HFFc6 (cell line): ENCODE measurements at places on chromosomes 11 and 22. TPM values are rescaled to one million over a fixed set of nuclear protein-coding genes. Genes with fewer than 3 reads are reported as not detected.

Gene KIRREL3
- 30.8 and 33.5 TPM in 2 replicates for total RNA-seq

Gene GVQW3
- total RNA-seq, result 0.45 to 0.63 TPM (median 0.56 TPM) in 3 replicates

DNA sequence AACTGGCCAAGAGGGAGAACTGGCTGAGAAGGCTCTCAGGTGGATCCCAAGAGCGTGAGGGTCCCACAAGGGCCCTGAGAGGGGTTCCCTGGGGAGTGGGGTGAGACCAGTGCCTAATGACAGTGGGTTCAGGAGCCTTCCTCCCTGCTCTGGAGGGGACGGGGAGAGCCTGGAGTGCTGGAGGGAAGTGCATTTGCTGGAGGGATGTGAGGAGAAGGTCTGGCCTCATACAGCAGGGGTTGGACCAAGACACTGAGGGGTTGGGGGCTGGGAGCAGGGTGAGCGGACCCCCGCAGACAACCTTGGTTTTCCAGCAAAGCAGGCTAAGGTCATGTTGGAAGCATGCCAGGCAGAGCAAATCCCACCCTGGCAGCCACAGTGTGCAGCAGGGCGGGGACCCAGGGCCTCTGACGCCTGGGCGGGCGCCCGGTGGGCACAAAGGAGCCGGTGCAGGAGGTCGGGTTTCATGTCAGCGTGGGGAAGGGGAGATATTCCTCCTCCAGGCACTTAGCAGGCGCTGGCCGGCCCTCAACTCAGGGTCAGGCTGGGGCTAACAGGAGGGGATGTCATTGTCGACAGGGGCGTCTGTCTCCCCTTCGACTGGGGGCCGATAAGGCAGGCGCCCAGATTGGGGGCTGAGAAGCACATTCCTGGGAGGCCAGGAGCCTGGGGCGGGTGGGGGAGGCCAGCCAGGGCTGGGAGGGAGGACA is 3.1 kb upstream of the DERL3 start:
- H3K27me3 ChIP-seq, result peaks cover 23% of the 10 kb centered on the region
- peaks cover 38% of the 10 kb centered on the region for H3K4me1 ChIP-seq
- no peak for DNase-seq
- H3K4me3 ChIP-seq, result no peak overlapping the region

Gene PAMR1
- 158 to 209 TPM (median 172 TPM) in 3 replicates for total RNA-seq

GRCh38 chr11:132962041-132962440 is 570.3 kb downstream of the OPCML start:
- H3K27ac ChIP-seq, result no peak overlapping the region; the same call in 1 of the 2 replicates
- H3K4me1 ChIP-seq, result peaks cover 15% of the 10 kb centered on the region
- DNase-seq, result peak; percentile 74
- peaks cover 14% of the 10 kb centered on the region; the same call in 1 of the 2 replicates for H3K27me3 ChIP-seq
- no peaks in the 10 kb centered on the region for H3K36me3 ChIP-seq

Gene PKP3
- 2.5 to 3.6 TPM (median 3.1 TPM) in 3 replicates for total RNA-seq

Gene MISFA
- 1.4 to 3.3 TPM (median 1.5 TPM) in 3 replicates for total RNA-seq

Gene TSGA10IP
- total RNA-seq, result 0.23 TPM in 1 of 2 replicates, not detected in the other

Gene TREH
- total RNA-seq, result not detected in 3 replicates

Gene SLC22A8
- not detected in 3 replicates for total RNA-seq

DNA sequence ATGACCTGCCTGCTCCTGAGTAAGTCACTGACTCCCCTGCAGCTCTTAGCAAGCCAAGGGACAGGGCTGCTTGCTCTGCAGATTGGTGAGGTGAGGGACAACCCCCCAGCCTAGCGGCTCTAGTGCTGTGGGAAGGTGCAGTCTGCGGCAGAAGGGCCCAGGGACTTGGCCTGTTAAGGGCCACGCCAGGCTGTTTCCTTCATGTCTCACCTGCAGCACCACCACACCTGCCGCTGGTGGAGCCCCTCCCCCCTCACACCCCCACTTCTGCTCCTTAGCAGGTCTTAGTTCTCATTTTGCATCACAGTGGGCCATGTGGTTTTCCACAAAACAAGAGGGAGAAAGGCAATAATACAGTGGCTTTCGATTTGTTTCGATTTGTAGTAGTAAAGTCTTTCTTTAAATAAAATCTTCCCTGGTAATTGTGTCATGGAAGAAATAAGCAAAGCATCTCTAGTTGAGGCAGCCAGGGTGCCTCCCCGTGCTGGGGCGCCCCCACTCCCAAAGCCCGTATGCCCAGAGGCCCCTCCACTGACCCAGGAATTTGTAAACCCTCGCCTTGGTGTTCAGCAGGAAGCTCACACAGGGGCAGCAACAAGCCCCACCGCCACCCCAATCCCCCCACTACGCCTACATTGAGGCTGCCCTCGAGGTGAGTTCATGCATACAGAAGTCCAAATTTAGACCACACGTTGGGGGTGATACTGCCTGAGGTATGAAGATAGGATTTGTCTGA is 86.5 kb upstream of the CLDN5 start:
- peaks cover 56% of the 10 kb centered on the region for H3K27me3 ChIP-seq
- no peak for DNase-seq
- no peaks in the 10 kb centered on the region for H3K4me1 ChIP-seq

Gene NTM
- 17.9 to 24.2 TPM (median 23.6 TPM) in 3 replicates for total RNA-seq

DNA sequence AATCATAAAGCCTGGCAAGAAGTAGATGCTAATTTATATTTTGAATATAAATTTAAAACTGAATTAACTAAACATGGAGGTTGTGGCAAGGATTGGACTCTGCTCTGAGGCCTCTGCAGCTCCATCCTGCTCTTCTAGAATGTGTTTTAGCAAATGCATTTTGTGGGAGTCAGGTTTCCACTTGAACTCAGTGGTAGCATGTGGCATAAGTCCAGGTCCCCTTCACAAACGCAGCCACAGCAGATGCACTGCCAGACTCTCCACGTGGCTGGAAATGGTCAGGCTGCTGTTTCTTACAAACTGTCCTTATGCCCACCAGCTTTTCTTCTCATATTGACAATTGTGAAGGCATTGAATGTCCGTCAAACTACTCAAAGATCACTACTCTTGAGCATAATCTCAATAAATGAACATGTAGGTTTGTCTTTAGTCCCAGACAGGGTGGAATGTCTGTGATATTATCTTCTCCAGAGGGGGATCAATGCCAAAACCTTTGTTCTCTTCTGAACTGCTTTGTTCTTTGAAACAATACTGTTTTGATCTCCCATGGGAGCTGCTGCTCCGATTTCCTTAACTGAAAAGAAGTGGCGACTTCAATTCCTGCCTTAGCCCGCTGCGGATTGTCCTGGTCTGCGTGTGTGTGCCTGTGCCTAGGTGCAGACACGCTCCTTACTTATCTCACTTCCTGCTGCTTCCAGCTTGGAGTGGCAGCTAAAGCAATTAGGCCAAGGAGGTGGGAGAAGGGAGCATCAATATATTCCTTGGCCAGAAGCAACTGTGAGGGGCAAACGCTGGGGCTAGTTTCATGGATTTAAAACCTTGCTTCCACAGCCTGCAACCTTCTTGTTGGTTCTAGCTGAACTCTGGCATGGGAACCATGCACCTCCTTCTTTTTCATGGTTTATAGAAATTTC is 24.2 kb downstream of the EIF4G2 start:
- H3K27ac ChIP-seq, result no peak overlapping the region
- DNase-seq, result no peak
- H3K4me1 ChIP-seq, result no peaks in the 10 kb centered on the region; the same call in 1 of the 2 replicates
- H3K27me3 ChIP-seq, result peaks cover 7% of the 10 kb centered on the region
- peaks cover 7% of the 10 kb centered on the region; the same call in 1 of the 2 replicates for H3K36me3 ChIP-seq
- H3K4me3 ChIP-seq, result no peak overlapping the region

GRCh38 chr22:25172153-25172552 is 27.5 kb upstream of the CRYBB3 start:
- H3K27ac ChIP-seq, result no peak overlapping the region
- no peak overlapping the region for H3K4me3 ChIP-seq
- H3K4me1 ChIP-seq, result no peaks in the 10 kb centered on the region; the same call in 1 of the 2 replicates

GRCh38 chr22:27650572-27650971 is 151.0 kb downstream of the MN1 start:
- no peak for DNase-seq
- no peak overlapping the region for H3K4me3 ChIP-seq
- H3K4me1 ChIP-seq, result no peaks in the 10 kb centered on the region

GRCh38 chr22:37331034-37331428 is 48.7 kb downstream of the CYTH4 start:
- H3K36me3 ChIP-seq, result peaks cover 8% of the 10 kb centered on the region
- H3K27ac ChIP-seq, result no peak overlapping the region; the same call in 1 of the 2 replicates
- H3K27me3 ChIP-seq, result peaks cover 13% of the 10 kb centered on the region
- H3K4me1 ChIP-seq, result peaks cover 69% of the 10 kb centered on the region

- H3K4me3 ChIP-seq, result no peak overlapping the region
- no peak for DNase-seq
- H3K4me1 ChIP-seq, result peaks cover 22% of the 10 kb centered on the region
- peaks cover 11% of the 10 kb centered on the region for H3K27me3 ChIP-seq
- H3K36me3 ChIP-seq, result no peaks in the 10 kb centered on the region
Measured at GRCh38 chr11:2691991-2692875, 7.6 kb downstream of the KCNQ1OT1 start.

Gene HSPA8
- total RNA-seq, result 1,524 to 2,058 TPM (median 2,022 TPM) in 3 replicates

- H3K36me3 ChIP-seq, result peaks cover 32% of the 10 kb centered on the region
- H3K27me3 ChIP-seq, result no peaks in the 10 kb centered on the region; the same call in 1 of the 2 replicates
- H3K4me3 ChIP-seq, result no peak overlapping the region
- H3K27ac ChIP-seq, result 0 out of 2 replicates have a peak overlapping the region, but pooled peaks have one; percentile 8
- no peak for DNase-seq
Measured at GRCh38 chr11:20059587-20060021, 100.7 kb downstream of the DBX1 start.

DNA sequence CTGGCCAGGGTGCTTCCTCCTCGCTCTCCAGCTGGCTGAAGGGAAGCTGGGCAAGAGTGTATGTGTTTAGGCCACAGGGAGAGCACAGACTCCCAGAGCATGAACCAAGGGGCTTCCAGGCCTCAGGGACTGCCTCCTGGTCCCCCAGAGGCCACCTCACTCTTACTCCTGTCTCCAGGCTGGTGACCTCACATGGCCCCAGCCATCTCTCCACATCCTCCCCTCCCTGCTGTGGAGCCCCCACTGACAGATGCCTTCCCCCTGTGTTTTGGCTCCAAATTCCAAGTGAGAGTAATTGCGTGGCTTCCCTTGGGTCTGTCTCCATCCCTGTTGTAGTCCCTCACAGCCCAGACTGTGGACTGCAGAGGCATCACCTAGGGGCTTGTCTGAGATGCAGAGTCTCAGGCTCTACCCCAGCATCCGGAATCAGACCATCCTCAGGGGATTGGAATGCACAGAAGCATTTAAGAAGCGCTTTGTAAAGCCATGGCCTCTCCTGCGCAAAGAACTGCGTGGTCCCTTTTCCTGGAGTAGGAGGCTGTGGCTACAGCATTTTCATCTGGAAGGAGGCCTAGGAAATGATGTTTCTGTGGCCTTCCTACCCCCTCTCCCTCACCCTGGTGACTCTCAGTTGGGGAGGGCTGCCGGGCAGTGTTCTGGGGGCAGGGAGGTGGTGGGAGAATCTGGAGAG is 91.1 kb downstream of the ATXN10 start:
- no peak for DNase-seq
- H3K27ac ChIP-seq, result peak overlapping the region; percentile 57
- H3K27me3 ChIP-seq, result peaks cover 10% of the 10 kb centered on the region
- peaks cover 14% of the 10 kb centered on the region for H3K36me3 ChIP-seq
- H3K4me1 ChIP-seq, result peaks cover 42% of the 10 kb centered on the region
- no peak overlapping the region for H3K4me3 ChIP-seq

DNA sequence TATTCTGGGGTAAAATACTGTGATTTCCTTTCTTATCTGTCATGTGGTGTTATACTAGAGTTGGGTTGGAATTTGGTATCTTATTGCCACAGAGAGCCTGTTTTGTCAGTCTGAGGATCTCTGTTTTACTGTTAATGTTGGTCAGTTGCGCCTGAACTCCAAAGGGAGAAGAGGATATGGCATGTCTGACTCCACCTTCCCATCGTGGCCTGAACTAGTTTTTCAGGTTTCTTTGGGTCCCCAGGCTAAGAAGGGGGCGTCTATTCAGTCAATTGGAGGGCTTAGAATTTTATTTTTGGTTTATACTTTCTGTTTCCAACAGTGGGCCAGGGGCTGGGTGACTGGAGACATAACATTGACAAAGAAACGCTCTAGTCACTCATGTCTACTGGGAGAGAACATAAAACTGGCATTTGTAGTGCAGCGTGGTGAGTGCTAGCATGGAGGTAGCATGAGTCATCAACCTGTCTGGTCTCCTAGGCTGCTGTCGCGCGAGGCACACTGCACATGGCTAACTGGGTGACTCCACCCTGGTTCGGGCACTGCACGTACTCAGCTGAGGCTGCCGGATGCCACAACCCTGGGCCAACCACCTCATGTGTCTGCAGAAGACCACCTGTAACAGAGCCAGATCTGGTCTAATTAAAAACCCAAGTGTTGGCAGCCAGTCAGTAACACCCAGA is 120.1 kb upstream of the OR9Q1 start:
- H3K27ac ChIP-seq, result no peak overlapping the region
- H3K4me3 ChIP-seq, result no peak overlapping the region
- H3K27me3 ChIP-seq, result peaks cover 11% of the 10 kb centered on the region; the same call in 1 of the 2 replicates

DNA sequence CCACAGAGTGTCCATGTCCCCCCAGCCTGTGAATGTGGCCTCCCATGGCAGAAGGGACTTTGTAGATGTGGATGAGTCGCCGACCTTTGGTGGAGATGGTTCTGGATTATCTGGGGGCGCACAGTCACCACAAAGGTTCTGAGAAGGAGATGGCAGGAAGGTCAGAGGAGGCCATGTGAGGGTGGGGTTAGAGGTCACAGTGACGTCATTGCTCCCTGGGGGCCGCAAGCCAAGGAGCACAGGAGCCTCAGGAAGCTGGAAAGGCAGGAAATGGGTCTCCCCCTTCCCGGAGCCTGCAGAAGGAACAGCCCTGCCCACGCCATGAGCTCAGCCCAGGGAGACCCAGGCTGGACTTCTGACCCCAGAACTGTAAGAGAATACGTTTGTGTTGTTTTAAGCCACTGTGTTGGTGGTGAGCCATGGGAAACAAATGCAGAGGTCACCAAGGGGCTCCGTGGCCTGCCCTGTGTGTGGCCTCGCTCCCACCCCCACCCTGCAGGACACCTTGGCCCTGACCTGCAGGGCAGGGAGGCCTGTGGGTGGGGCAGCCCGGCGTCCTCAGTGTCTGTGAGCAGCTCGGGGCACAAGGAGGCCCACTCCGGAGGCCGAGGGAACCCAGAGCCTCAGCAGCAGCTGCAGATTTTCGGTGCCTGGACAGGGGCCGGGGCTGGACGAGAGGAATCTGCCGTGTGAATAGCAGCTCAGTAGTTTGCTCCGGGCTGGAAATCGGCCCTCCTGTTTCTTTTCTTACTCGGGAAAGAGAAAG is 32.1 kb downstream of the GRAMD4 start:
- H3K4me3 ChIP-seq, result no peak overlapping the region
- no peak for DNase-seq
- H3K36me3 ChIP-seq, result no peaks in the 10 kb centered on the region

Gene IMMP1L
- total RNA-seq, result 14.4 to 19.8 TPM (median 16.5 TPM) in 3 replicates

DNA sequence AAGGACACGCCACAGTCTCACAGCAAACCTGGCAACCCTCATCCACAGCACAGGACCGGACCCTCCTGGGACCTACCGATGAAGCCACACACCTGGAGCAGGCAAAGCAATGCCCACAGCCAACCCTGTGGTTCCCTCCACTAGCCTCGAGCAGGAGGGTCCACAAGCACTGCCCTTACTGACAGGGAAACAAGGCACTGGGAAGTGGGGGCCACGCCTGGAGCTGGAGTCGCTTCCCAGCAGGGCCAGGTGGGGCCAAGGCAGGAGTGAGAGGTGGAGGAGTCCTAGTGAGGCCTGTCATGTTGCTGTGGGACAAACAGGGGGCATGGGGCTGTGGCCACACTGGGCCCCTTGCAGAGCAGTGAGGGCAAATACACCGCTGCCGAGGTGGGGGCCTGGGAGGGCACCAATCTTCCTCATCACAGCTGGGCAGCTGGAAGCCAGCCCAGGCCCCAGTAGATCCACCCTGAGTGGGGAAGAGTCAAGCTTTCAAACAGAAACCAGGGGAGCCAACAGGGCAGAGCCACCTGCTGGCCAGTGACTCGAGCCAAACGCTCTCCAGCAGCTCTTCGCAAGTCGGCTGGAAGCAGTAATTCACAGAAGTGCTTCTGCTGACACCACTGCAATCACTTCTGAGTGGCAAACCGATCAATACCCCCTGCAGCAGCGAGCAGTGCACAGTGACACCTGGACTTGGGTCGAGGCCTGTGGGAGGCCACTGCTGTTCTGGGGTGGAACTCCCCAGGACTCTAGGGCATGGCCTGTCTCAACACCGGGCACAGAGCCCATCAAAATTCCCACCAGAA is 13.7 kb downstream of the SULT4A1 start:
- H3K4me3 ChIP-seq, result no peak overlapping the region
- no peaks in the 10 kb centered on the region for H3K4me1 ChIP-seq
- H3K27me3 ChIP-seq, result peaks cover 53% of the 10 kb centered on the region
